ENCODE measurements at places on chromosomes 3 and 15.

- no peak for DNase-seq
Observed at GRCh38 chr3:8237893-8238292, 263.7 kb upstream of the LMCD1 start.

- DNase-seq, result no peak
Observed at GRCh38 chr3:150094150-150094933, 123.6 kb upstream of the PFN2 start.

DNA sequence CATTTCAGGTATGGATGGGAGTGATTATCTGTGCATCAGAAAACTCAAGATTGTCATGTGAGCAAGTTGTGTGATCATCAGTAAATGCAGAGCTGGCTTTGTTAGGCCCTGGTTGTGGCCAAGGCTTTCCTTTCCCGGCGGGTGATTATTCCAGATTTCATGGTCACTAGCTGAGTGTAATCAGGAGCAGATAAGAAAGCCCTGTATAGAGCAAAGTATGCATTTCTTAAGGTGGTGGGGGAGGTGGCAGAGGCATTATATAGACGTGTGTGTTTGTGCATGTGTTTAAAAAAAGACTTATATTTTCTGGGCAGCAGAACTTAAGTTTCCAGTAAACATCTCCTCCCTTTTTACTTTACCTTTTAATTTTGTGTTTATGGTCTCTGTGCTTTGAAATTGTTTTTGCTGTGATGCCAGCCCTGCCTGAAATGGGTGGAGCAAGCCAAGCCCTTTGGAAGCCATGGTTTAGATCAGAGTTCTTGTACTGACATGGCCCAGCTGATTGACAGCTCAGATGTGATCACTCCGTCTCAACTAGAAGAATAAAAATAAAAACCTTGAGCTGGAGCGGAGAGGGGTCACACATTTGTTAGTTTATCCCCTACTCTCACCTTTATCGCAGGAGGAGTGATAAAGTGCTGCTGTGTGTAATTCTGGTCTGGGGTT lies 22.2 kb downstream of the SMAD3 start:
- no peak for DNase-seq

DNA sequence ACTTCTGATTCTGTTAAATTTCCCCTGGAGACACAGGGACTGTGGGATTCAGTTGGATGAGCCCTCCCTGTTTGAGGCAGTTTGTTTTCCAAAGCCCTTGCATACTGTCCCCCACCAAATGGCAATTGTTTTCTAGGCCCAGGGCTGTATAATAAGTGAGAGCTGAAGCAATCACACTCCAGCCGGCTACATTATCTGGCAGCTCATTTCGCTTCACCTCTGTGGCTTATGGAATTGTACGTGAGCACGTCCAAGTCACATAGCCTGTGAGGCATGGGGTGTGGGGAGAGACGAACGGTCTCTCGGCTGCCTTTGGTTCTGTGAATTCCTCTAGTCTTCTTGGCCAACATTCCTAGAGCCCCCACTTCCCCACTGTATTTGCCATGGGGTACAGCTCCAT lies 10.7 kb downstream of the RBP2 start:
- DNase-seq, result no peak

GRCh38 chr3:48439820-48440589 lies at the start of the genes CCDC51 and TMA7:
Gene CCDC51 (minus strand): TSS chr3:48440119. CDS start chr3:48435128, 4,991 bp downstream.
Gene TMA7 (plus strand): TSS chr3:48440257. CDS start chr3:48440297, 40 bp downstream.
- peak; percentile 98 for DNase-seq

DNA sequence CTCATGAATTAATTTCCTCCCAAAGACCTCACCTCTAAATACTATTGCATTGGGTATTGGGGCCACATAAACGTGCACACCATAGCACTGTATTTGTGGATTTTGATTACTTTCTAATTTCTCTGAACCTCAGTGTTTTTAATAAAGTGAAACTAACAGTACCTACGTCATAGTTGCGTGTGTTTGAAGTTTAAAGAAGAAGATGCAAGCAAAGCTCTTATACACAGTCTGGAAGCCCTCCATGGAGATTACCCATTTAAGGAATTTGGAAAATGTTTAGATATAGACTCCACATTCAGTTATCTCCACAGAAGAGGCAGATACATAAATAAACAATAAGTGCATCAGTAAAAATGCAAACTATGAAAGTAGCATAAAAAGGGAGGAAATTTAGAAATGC lies 581.1 kb upstream of the GBE1 start:
- no peak for DNase-seq

DNA sequence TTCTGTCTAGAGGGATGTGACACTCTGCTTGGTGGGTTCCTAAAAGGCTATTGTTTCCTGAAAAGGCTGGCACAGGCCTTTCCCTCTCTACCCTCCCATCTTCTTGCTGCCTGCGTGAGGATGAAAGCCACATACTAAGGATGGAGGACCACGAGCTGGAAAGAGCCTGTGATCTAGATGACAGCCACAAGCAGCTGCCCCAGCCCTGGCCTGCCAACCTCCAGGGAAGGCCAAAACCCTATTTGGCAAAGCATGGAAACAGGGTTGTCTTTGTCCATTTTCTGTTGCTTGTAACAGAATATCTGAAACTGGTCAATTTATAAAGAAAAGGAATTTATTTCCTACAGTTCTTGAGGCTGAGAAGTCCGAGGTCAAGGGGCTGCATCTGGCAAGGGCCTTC lies 144.5 kb downstream of the FBLN2 start:
- DNase-seq, result no peak

DNA sequence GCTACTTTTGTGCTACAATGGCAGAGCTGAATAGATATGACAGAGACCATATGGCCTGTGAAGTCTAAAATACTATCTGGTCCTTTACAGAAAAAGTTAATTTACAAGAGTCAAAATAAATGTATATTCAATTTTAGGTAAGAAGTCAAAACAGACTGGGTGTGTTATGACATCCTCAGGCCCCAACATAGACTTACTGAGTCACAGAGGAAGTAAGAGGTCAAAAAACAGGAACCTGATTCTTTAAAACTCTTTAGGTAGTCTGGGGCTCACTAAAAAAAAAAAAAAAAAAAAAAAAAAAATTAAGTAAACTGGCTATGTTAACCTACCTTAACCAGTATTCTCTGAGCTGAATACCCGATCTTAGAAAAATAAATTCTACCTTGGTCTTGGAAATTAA lies 13.1 kb downstream of the DNAAF4 start:
- no peak for DNase-seq

DNA sequence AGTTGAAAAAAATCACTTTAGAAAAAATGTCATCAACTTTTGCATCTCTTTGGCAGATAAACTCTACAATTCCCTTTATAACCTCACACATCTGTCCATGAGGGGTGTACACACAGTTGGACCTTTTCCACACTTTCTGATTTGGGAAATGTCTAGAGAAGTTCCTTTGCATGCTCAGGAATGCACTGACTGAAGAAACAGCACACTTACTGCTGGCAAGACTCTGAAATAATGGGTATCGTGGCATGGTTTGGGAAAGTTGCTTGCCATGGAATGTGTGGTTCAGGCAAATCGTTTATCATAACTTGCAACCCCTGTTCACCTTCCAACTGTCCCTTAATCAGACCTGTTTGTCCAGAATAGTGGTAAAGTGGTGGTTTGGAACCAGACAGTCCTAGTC lies 135.3 kb upstream of the TGFBR2 start:
- no peak for DNase-seq

- DNase-seq, result no peak
Observed at GRCh38 chr3:41599127-41599484, 362.8 kb downstream of the ULK4 start.

DNA sequence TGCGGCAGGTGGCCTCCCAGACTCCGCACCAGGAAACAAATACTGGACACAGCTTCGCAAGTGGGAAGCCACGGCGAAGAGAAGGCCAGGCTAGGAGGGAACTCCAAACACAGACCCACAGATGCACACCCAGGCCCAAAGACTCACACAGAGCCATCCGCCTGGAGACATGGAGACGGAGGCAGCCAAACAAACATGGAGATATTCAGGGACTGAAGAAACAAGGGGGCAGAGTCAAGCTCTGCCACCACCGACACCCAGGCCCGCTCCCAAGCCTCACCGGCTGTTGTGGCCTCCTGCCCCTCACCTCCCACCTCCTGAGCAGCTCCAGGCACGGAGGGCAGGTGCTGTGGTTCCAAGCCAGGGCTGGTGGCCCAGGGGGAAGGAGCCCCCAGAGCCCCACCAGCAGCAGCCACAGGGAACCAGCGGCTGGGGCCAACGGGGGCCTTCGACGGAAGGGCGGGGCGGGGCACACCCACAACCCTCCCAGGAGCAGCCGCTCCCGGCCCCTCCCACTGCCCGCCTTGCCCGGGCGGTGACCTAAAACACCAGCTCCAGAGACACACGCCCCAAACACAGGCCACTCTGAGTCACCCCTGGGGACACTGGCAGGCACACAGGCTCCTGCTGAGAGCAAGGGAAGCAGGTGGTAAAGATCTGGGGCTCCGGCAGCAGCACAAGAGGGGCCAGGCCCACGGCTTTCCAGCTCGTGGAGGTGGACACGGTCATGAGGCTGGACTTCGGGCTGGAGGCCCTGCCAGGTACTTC lies 31.9 kb downstream of the TNK2 start:
- peak; percentile 10 for DNase-seq

- no peak for DNase-seq
Observed at GRCh38 chr15:49507261-49507660, 84.2 kb downstream of the FGF7 start.
